ENCODE measurements at places on chromosomes 13 and 19.

DNA sequence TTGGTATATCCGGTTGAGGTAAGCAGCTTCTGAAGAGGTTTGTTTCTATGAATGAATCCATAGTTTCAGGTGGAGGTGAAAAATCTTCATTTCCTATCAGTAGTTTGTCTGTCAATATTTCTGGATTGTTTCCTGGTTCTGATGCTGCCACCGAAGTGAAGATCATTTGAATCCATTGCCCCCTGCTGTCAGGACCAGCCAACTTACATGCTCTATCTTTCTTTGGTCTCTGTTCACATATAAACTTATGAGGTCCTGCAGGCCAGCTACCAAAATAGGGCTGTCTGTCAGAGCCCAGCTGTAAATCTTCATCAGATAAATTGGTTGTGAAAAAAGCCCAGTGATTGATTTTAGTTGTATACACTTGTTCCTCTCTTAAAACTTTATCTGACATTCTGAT lies 15.2 kb upstream of the N4BP2L1 start:
- peak; percentile 40 for DNase-seq

DNA sequence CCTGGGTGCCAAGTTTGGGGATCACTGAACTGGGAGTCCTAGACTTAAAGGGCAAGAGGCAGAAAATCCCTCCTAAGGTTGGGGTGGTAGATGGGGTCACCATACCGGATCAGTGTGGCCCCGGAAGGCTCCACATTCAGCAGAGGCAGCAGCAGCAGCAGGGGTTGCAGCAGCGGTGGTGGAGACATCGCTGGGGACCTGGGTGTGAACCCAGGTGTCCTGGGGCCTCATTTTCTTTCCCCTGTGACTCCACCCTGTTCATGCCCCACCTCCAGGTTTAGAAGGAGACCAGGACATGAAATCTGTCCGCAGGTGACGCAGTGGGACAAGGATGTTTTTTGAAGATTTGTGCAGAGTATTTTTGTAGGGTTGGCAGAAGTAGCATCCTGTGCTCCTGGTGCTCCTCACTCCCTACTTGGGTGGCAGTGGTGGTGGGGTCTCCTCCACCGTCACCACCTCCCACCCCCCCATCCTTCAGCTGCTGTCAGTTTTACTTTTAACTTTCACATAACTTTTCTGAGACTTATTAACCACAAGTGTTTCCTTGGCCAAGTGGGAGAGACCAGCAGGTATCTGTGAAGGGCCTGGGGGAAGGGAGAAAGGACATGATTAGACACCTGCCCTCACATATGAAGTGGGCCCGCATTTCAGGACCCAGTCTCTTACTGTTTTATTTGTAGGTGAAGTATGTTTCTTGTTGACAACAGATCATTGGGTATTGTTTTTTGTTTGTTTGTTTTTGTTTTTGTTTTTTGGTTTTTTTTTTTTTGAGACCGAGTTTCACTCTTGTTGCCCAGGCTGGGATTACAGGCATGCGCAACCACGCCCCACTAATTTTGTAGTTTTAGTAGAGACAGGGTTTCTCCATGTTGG lies at the start of gene NAPSA:
NAPSA (minus strand) TSS at position 206 of the 873 bp plus-strand sequence; CDS start at position 188, 18 bp downstream.
- DNase-seq, result no peak

GRCh38 chr13:35832551-35832950 lies 298.6 kb downstream of the DCLK1 start:
- DNase-seq, result no peak

- no peak for DNase-seq
These were observed 6.2 kb upstream of the ZNF554 start for GRCh38 chr19:2813235-2814160.

- no peak for DNase-seq
These were observed 22.6 kb downstream of the ZSWIM4 start for GRCh38 chr19:13817615-13818371.

DNA sequence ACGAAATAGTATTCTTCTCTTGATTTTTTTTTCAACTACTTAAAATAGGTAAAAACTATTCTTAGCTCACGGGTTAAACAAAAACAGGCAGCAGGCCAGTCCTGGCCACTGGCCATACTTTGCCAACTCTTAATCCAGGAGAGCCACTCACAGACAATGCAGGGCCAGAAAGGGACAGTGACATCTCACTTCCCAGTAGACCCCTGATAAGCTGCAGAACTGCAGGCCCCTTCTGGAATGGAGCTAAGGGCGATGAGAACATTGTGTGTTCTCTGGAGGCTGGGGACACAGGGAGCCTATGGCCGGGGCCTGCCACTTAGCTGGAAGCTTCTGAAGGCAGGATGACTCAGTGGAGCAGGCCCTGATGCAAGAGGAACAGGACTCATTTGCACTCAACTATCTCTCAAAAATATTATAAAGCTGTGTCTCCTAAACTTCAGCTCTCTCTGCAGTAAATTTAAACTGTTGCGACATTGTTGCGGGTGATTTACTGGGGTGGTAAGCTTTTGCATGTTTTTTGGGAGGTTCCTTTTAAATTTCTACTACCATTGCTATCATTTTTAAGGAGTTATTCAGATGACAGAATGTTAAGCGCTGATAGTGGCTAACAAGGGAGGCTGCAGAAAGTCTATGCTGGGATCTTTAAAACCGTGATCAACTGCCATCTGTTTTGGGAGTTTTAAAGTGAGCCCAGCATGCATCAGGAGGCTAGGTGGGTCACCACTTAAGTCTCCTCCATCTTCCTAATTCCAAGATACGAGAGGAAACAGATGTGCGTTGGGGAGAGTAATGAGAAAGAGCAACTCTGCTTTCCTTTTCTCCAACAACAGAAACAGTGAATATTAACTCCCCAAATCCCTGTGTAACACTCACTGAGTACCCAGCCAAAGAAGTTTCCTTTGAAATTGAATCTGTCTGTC lies 33.2 kb upstream of the KATNAL1 start:
- DNase-seq, result no peak
